Stimulated activated CD4-positive, alpha-beta T cell treated with anti-CD3 and anti-CD28 coated beads, Interleukin-2, amount 100 ng/mL, for 24 hours (primary cell): ENCODE measurements at places on chromosomes 2 and 18.

- no peak for DNase-seq
Measured at GRCh38 chr18:68179811-68180210, 535.1 kb downstream of the TMX3 start.

DNA sequence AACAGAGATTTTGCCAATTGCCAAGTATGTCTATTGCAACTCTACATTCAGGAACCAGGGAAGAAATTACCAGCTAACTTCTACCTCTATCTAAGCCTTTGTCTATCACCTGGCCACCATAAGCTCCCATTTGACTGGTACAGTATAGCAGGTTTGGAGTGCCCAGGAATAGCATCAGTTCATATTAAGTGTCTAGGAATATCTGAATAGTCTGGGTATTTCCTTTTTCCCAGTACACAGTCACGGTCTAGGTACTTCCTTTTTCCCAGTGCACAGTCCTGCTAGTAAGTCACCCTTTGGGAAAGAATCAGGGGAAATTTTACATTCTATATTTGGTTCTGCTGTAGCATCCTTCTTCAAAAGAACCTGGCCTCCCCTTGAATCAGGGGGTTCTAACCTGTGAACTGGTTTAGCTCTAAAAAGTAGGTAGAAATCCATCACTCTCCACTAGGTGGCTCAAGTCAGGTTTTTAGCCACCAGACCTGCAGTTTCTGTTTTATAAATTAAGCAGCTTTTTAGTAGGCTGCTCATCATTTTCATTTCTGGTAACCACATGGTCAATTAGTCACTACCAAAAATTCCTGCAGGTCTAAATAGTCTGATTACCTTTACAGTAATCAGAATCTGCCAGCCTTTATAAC is 49.3 kb upstream of the DNAJC10 start:
- DNase-seq: no peak

GRCh38 chr2:104866883-104867812 is 13.2 kb downstream of the POU3F3 start:
- no peak for DNase-seq

DNA sequence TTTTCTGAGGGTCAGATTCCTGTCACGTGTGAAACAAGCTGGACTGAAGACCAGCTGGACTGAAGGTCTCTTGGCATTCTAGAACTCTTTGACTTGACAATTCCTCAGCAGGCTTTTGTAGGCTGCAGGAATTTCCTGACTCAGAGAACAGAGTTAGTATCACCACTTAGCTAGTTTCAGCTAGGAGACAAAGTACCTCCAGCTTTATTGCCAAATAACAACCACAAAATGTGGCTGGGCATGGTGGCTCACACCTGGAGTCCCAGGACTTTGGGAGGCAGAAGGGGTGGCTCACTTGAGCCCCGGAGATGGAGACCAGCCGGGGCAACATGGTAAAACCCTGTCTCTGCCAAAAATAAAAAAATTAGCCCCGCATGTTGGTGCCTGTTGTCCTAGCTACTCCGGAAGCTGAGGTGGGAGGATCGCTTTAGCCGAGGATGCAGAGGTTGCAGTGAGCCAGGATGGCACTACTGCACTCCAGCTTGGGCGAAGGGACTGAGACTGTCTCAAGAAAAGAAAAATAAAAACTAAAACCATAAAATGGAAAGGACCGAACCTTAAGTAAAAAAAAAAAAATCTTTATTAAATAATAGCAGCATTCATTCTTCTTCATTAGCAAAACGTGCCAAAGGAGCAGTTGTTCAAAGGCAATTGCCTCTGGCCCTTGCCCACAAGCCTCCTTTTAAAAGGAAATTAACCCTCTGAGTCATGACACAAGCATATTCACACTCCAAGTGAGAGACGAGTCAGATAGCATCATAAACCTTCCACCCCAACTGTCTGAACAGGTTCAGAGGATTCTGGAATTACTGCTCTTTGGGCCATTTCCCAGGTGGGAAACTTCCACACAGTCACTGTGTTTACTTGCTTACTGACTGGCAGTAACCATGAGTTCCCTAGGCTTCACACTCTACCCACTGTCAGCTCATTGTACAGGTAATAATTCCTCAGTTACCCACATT is 88.9 kb downstream of the MYL12B start:
- DNase-seq: no peak

DNA sequence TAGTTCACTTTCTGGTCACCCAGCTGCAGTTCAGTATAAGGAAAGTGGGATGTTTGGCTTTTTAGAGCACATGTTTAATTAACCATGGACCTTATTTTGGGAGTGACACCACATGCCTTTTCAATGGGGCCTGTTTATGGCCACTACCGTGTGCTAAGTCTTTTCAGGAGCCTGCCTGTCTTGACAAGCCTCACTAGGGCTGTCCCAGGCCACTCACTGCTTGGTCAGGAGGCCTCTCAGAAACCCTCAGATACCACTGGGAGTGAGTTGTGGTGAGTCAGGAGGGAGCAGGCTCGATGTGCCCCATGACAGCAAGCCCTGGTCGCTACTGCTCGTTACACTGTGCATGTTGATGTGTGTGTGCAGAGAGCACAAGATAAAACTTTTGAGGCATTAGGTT is 123.0 kb downstream of the MAP4K4 start:
- DNase-seq: no peak

DNA sequence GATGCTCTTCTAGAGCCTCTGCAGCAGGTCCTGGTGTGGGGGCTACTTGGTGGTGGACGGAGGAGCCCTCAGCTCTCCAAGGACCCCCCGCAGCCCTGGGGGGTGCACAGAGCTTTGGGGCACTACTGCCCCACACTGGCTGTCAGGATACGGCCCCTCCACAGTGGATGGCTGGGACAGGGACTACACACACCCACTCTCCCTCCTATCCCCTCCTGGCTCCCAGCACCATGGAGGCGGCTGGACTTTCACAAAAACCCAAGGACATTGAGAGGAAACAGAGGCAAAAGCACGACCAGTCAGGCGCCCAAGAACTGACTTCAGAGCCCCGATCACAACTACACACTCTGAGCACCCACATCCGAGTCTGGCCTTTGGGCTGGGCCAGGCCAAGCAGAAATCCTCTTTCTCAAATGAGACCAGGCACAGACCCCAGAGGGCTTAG is 12.6 kb downstream of the GPR35 start:
- no peak for DNase-seq

GRCh38 chr2:128726236-128726635 is 407.6 kb upstream of the HS6ST1 start:
- DNase-seq: no peak

GRCh38 chr18:65815506-65815905 is 64.7 kb downstream of the CDH7 start:
- DNase-seq: no peak

GRCh38 chr2:181805228-181806038 is 86.1 kb upstream of the ITPRID2 start:
- no peak for DNase-seq

- no peak for DNase-seq
Measured at GRCh38 chr2:25259737-25260124, 82.0 kb downstream of the DNMT3A start.

DNA sequence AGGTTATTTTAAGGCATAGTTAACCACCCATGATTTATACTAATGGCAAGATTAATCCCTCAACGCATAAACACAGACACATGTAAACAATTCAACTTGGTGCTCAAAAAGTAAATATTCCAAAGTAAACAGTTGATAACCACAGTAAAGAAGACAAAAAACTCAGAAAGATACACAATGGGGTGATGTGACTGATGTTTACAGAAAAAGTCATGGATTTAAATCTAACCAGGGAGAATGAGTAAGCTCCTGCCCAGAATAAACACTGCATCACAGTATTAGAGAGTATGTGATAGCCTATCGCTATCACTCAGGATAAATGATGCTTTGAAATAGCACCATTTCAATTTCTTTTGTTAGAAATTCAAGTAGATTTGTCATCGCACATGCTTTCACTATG is 49.3 kb downstream of the HIBCH start:
- DNase-seq: no peak

DNA sequence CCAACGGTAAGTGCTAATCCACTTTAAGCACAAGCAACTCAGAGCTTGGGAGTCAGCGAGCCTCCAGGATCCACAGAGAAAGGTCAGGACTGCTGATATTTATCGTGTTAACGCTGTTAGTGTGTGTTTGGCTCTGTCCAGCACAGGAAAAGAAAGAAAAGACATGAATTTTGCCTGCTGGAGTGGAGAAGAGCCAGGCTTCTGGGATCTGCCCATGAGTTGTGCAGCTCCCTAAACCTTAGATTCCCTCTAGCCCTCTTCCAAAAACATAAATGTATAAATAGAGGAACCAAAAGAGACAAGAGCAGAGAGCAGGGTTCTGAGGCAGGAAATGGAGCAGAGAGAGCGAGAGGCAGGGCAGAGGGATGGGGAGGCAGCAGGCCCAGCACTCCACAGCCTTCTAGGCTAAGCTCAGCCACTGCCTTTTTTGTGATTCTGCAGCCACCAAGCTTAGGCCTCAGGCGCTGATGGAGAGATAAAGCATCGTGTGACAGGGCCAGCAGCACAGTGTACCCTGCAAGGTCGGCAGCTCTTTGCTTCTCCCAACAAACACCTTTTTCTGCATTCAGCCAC is 14.5 kb upstream of the MAT2A start:
- DNase-seq: no peak

DNA sequence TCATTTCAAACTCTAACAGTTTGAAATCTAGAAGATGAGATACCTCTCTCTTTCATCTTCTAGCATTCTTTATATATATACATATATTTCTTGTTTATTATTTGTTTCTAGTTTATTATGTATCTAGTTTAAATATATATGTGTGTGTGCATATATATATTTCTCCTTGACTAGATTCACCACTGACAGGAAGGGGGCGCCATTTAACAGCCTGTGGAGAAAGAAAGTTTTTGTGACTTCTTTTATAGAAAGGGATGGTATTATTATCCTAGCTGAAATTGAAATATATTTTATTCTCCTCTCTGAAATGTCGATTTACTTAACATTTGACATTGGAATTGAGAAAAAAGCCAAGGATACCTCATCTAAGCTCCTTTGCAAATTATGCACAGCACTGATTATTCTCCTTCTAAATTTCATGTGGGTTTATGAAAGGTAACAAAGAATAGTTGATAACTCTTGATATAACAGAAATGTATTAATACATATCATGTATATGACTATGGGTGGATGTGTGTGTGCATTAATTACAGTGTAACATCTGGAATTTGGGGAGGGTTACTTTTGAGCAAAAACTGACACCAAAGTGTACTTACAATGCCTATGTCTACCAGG is 160.7 kb upstream of the NT5C1B start:
- peak; percentile 43 for DNase-seq

GRCh38 chr2:127658146-127658545 is 12.2 kb downstream of the GPR17 start:
- DNase-seq: no peak

DNA sequence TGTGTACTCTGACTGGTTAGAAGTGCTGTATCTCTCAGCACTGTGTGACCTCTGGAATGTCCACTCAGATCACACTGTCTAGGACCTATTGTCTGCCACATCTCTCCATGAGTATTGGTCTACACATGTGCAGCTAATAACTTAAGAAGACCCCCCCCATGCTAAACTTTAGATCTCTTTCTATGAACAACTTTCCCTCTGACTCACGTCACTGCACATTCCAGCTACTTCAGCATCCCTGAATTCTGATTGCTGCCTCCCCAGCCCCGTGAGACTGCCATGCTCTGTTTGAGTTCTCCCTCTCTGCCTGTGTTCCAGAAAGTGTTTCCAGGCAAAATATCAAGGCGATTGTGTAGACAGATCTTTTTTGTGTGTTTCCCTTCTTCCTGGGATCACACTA is 41.8 kb downstream of the RAPGEF4 start:
- no peak for DNase-seq

DNA sequence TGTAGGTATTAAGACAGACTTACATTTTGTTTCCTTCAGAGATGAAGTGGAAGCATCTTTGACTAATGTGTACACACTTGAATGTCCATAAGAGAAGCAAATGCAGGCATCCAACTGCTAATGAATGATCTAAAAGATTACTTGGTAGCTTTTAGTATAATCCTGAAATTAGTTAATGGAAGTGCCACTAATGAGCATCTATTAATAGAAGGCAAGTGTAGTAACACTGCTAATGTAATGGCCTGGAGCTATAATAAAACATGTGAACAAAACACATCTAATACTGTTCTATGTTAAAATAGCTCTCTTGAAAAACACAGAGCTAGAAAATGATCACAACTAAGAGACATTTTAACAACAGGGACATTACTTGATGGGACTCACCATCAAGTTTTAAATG is 225.3 kb downstream of the SLC8A1 start:
- no peak for DNase-seq

- DNase-seq: no peak
Measured at GRCh38 chr2:95275151-95275515, 884 bp downstream of the PROM2 start.

DNA sequence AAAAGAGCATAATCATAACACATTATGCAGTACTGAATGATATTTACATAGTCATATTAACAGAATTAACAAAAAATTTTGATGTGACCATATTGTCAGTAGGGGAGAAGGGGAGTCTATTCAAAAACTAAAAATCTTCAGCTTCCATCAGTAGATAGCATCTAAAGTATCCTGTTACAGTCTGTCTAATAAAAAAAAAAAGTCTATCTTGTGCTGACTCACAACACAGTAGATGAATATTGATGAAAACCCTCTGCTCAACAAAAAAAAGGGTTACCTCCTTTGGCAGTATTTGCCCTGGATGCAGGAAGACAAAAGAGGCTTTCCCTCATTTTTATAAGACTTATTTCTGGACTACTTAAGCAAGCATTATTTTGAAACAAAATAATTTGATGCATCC is 27.3 kb downstream of the GRB14 start:
- DNase-seq: no peak

DNA sequence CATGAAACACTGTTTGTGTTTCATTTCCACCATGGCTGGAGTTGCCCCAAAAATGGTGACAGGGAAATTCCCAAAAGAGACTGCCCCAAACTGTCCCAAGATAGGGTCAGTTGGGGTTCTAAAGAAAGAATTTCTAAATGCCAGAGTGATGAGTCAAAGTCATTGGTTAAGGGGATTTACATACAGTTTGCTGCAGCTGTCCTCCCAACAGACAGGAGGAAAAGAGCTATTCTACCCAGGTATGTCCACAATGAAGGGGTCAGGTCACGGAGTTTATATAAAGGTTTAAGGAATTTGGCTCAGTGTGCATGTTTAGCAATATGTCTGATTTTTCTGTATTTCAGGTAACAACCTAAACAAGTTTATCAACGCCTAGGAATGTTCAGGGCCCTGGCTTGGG is 344.1 kb downstream of the TDRD15 start:
- no peak for DNase-seq

GRCh38 chr2:152730591-152731333 is 12.3 kb downstream of the ARL6IP6 start:
- no peak for DNase-seq
